ENCODE measurements at places on chromosomes 16 and 17. TPM values are rescaled to one million over a fixed set of nuclear protein-coding genes. Genes with fewer than 3 reads are reported as not detected.

Gene GSDMA
- total RNA-seq: not detected

Gene CCL16
- total RNA-seq: not detected

Gene YBX2
- total RNA-seq: 1.2 TPM

Gene SPAG7
- 48.1 TPM for total RNA-seq

Gene BAIAP3
- total RNA-seq: 1.9 TPM

Gene ABCA9
- total RNA-seq: 55.4 TPM

Gene CA7
- total RNA-seq: not detected

Gene GRIN2A
- 1.2 TPM for total RNA-seq
